ENCODE measurements at places on chromosomes 6 and 20. TPM values are rescaled to one million over a fixed set of nuclear protein-coding genes. Genes with fewer than 3 reads are reported as not detected.

GRCh38 chr6:108714766-108715414 is 133.3 kb upstream of the ARMC2 start:
- H3K27me3 ChIP-seq, result no peaks in the 10 kb centered on the region
- H3K36me3 ChIP-seq, result no peaks in the 10 kb centered on the region
- H3K4me1 ChIP-seq, result peaks cover 15% of the 10 kb centered on the region

- no peaks in the 10 kb centered on the region for H3K36me3 ChIP-seq
- H3K27me3 ChIP-seq, result no peaks in the 10 kb centered on the region
Observed at GRCh38 chr6:167392631-167393316, 67.9 kb downstream of the TTLL2 start.

- H3K27ac ChIP-seq, result no peak overlapping the region
- H3K4me1 ChIP-seq, result no peaks in the 10 kb centered on the region
- H3K36me3 ChIP-seq, result no peaks in the 10 kb centered on the region
- H3K27me3 ChIP-seq, result peaks cover 30% of the 10 kb centered on the region
Observed at GRCh38 chr20:46204594-46205186, 86.6 kb downstream of the CD40 start.

- no peaks in the 10 kb centered on the region for H3K36me3 ChIP-seq
- H3K27me3 ChIP-seq, result no peaks in the 10 kb centered on the region
- no peak overlapping the region for H3K27ac ChIP-seq
Observed at GRCh38 chr20:46963196-46963529, 68.5 kb downstream of the EYA2 start.

FAM209A gene
- 0.32 TPM for total RNA-seq

DNA sequence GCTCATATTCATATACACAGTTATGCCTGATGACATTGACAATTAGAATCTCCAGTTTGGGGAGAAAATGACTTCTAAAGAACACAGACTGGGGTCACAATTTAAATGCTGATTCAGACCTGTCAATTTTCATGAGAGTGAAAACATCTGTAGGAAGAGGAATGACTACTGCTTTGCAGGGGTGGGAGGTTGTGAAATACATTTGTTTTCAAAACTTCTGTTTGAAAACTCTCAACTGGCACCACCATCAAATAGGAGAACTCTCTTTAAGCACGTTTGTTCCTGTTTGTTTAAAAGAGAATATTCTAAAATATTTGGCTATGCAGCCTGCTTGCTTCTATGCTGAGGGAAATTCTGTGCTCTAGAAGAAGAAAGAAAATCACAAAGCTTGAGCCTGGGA is 50.8 kb upstream of the ADGRF5 start:
- H3K4me1 ChIP-seq, result no peaks in the 10 kb centered on the region
- no peak overlapping the region for H3K27ac ChIP-seq
- DNase-seq, result no peak

LY6G6F gene
- not detected for total RNA-seq

WFDC2 gene
- total RNA-seq, result not detected

- no peak overlapping the region for H3K4me3 ChIP-seq
- no peak overlapping the region for H3K27ac ChIP-seq
- no peak for DNase-seq
- no peaks in the 10 kb centered on the region for H3K4me1 ChIP-seq
- H3K27me3 ChIP-seq, result no peaks in the 10 kb centered on the region
Observed at GRCh38 chr6:67506352-67506751, 1128.7 kb upstream of the ADGRB3 start.

- H3K4me3 ChIP-seq, result peak overlapping the region; percentile 38
- DNase-seq, result no peak
- no peaks in the 10 kb centered on the region for H3K36me3 ChIP-seq
- peaks cover 100% of the 10 kb centered on the region for H3K27me3 ChIP-seq
- H3K4me1 ChIP-seq, result peaks cover 13% of the 10 kb centered on the region
- H3K27ac ChIP-seq, result no peak overlapping the region
Observed at GRCh38 chr20:56630506-56631317, 1.6 kb downstream of the TFAP2C start.

All from A673 (cell line).